ENCODE measurements at places on chromosomes 2 and 18.
A peak's percentile ranks its signal among the peaks of the same experiment; 100 is the strongest.

GRCh38 chr2:26410764-26411243 lies 9.1 kb downstream of the DRC1 start:
- no peak for DNase-seq

- no peak for DNase-seq
Measured at GRCh38 chr2:237391140-237391539, 22.8 kb downstream of the COL6A3 start.

GRCh38 chr2:107743274-107743673 lies 83.4 kb upstream of the RGPD4 start:
- no peak for DNase-seq

DNA sequence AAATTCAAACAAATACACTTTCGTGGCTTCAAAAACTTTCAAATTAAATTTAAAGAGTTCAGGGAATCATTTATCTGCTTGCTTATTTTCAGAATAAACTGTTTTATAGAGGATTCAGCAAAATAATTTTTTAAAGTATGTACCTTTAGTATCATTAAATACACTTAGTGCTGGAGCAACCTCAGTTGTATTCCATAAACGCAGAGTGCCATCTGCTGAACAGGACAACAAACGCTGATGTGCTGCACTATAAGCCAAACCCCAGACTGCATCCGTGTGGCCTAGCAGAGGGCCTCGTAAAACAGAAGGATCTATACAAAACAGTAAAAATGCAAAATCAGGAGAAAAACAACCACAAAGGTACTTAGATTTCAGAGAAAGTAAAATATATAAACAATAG lies 108.6 kb downstream of the STRN start:
- DNase-seq: no peak

DNA sequence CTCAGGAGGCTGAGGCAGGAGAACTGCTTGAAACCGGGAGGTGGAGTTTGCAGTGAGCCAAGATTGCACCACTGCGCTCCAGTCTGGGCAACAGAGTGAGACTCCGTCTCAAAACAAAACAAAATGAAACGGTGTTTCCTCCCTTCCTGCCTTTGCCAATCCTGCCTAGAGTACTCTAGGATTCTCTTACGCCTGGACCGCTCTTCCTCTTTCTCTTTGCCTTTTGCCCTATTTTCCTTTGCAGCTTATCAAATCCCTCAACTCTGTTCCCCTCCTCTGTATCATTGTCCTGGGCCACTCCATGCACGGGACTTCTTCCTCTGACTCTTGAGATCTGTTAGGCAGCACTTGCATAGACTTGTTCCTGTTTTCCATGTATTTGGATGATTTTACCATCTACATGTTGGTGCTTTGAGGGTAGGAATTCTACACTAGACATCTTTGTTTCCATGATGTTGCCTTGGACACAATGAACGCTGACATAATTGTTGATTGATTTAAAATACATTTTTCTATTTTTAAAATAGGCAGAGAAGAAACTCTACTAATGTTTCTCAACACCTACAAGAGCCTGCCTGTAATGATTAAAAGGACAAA lies 24.8 kb upstream of the ACYP2 start:
- no peak for DNase-seq

- peak; percentile 87 for DNase-seq
Measured at GRCh38 chr18:3305354-3305762, 43.4 kb downstream of the MYL12B start.
